ENCODE measurements at places on chromosomes 6 and 20. TPM values are rescaled to one million over a fixed set of nuclear protein-coding genes. Genes with fewer than 3 reads are reported as not detected.

Gene FOXQ1
- 1.7 TPM for total RNA-seq

Gene PNLDC1
- 11.4 TPM for total RNA-seq

Gene MLN
- total RNA-seq, result not detected

Gene GINS1
- total RNA-seq, result 14.2 TPM

Gene CRISP2
- 197 TPM for total RNA-seq

Gene PPP1R16B
- total RNA-seq, result 1.3 TPM

DNA sequence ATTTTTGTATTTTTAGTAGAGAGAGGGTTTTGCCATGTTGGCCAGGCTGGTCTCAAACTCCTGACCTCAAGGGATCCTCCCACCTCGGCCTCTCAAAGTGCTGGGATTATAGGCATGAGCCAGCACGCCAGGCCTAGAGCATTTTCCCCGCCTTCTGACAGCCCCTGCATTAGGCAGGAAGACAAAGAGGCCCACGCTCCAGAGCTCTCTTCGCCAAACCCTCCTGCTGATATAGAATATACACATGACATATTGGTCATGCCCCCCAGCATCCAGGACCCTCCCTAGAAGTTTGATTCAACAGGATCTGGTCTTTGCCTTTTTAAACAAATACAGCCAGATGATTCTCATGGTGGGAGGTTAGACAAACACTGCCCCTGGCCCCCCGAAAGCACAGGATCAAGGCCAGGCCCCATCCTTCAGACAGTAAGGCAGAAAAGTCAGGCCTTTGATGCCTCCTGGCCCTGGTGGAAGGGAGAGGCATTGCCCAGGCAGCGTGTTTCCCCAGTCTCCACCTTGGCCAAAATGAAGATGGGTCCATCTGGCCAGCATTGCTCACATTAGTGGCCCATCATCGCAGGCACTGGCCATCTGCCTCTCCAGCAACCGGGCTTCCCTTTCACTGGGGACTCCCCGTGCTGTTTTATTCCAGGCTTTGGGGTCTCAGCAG, 4.4 kb downstream of the SULF2 start:
- no peak overlapping the region for H3K4me3 ChIP-seq
- H3K27me3 ChIP-seq, result no peaks in the 10 kb centered on the region
- no peaks in the 10 kb centered on the region for H3K36me3 ChIP-seq

- H3K27me3 ChIP-seq, result no peaks in the 10 kb centered on the region
- no peak overlapping the region for H3K27ac ChIP-seq
- DNase-seq, result no peak
- H3K4me3 ChIP-seq, result no peak overlapping the region
- H3K4me1 ChIP-seq, result no peaks in the 10 kb centered on the region
- H3K36me3 ChIP-seq, result no peaks in the 10 kb centered on the region
Measured at GRCh38 chr6:77512554-77512953, 49.3 kb upstream of the HTR1B start.

DNA sequence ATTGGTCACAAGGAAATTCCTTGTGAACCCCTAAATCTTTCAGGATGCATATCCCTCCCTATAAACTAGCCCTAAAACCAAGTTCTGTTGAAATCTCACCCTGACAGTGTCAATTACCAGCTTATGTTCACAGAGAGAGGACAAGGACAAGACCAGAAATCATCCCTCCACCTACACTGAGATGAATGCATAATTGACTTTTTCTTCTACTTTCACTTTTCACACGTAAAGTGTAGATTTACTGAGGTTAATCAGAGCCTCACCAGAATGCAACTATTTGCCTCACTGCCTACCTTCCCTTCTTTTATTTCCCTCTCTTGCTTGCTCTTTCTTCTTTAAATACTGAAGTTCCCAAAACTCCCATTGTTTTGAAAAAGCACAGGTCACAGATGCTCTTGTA, 15.3 kb upstream of the NKAIN2 start:
- no peaks in the 10 kb centered on the region for H3K4me1 ChIP-seq
- no peaks in the 10 kb centered on the region for H3K27me3 ChIP-seq
- no peak overlapping the region for H3K4me3 ChIP-seq

- peak; percentile 47 for DNase-seq
- H3K27ac ChIP-seq, result peak overlapping the region; percentile 80
- no peaks in the 10 kb centered on the region for H3K27me3 ChIP-seq
Measured at GRCh38 chr20:910132-910869, 5.8 kb downstream of the ANGPT4 start.

DNA sequence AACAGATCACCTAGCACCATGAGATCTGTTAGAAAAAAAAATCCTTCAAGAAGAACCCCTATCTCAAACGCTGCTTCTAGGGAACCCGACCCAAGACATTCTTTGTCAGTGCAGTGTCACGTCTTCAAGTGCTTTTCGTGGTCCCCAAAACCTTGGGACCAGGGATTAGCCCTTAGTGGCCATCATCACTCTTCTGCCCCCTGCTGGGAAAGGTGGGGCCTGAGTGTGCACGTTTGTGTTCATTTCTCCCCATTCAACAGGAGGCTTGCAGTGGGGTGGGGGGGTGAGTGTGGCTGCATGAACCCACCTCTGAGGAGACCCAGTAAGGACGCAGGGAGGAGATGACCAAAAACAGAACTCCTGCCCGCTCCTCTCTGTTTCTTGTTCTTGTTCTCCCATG, 218.2 kb upstream of the RNF24 start:
- H3K4me1 ChIP-seq, result peaks cover 20% of the 10 kb centered on the region
- H3K27ac ChIP-seq, result no peak overlapping the region
- no peak for DNase-seq
- no peak overlapping the region for H3K4me3 ChIP-seq
- no peaks in the 10 kb centered on the region for H3K36me3 ChIP-seq

DNA sequence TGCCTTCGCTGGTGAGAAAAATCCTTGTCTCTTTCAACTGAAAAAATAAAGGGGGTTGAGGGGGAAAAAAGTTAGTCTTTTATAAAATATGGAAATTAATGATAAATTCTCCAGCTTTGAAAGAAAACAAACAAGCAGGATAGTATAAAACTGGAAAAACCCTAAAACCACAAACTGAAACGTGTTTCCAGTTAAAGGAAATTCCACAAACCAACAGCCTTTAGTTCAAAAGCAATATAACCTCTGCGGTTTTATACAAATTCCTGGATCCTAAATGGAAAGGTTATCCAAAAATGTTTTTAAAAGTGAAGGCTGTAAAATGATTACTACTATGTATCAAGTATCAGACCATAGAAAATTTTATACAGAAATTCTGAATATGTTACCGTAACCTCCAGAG, 55.6 kb downstream of the BMP5 start:
- no peak overlapping the region for H3K4me3 ChIP-seq
- H3K27me3 ChIP-seq, result no peaks in the 10 kb centered on the region
- H3K27ac ChIP-seq, result no peak overlapping the region

GRCh38 chr6:6943421-6943820, 164.3 kb upstream of the RREB1 start:
- H3K4me3 ChIP-seq, result no peak overlapping the region
- H3K27ac ChIP-seq, result no peak overlapping the region
- DNase-seq, result no peak
- no peaks in the 10 kb centered on the region for H3K4me1 ChIP-seq
- H3K36me3 ChIP-seq, result no peaks in the 10 kb centered on the region
- no peaks in the 10 kb centered on the region for H3K27me3 ChIP-seq

Measured in testis (tissue), 5 donors.